Suprapubic skin (tissue), 4 donors: ENCODE measurements at places on chromosomes 16 and 17.

GRCh38 chr16:50599494-50599893, 51.3 kb downstream of the NKD1 start:
- H3K36me3 ChIP-seq = no peaks in the 10 kb centered on the region
- H3K27ac ChIP-seq = no peak overlapping the region
- H3K4me3 ChIP-seq = no peak overlapping the region
- no peaks in the 10 kb centered on the region for H3K27me3 ChIP-seq
- peaks cover 37% of the 10 kb centered on the region for H3K4me1 ChIP-seq

DNA sequence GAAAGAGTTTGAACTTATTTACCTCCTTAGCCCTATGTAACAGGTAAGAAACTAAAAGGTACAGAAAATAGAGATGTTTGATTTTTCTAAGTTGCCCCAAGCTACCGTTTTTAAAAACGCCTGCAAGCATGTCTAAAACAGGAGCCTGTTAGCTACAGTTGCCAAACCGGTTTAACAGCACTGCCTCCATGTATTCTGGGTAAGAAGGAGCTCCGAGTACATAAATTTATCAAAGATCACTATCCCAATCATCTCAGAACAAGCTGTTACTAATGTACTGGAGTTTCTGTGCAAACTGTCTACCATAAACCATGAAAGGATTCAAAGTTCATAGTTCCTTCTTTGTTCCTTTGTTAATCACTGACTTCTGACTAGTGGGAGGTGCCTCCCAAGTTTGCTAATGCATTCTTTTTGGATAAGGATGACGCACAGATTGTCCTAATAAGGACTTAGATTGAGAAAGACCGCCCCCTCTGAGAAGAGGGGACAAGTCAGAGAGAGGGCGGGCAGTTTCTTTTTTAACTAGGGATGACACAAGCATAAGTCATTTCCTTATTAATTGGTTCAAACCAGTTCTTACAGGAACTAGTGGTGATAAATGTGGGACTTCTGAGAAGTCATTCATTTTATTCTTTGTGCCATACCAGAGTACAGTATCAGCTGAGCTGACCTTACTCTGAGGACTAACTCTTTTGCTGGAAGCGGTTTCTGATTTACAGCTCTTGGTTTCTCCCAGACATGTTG, 55.3 kb downstream of the TUBD1 start:
- no peak for DNase-seq
- peak overlapping the region; percentile 66 for H3K4me3 ChIP-seq
- H3K36me3 ChIP-seq = no peaks in the 10 kb centered on the region
- peaks cover 48% of the 10 kb centered on the region for H3K4me1 ChIP-seq
- peak overlapping the region; percentile 97 for H3K27ac ChIP-seq
- no peaks in the 10 kb centered on the region for H3K27me3 ChIP-seq

GRCh38 chr16:7867831-7868230, 535.2 kb downstream of the RBFOX1 start:
- no peak overlapping the region for H3K27ac ChIP-seq
- H3K36me3 ChIP-seq = no peaks in the 10 kb centered on the region

- DNase-seq = no peak
- H3K27me3 ChIP-seq = no peaks in the 10 kb centered on the region
- H3K4me1 ChIP-seq = peaks cover 9% of the 10 kb centered on the region
- no peaks in the 10 kb centered on the region for H3K36me3 ChIP-seq
Measured at GRCh38 chr17:78223061-78223460, 8.4 kb upstream of the TMEM235 start.
